Urinary bladder (tissue), 4 donors: ENCODE measurements at places on chromosomes 4 and X. TPM values are rescaled to one million over a fixed set of nuclear protein-coding genes. Genes with fewer than 3 reads are reported as not detected.

Gene ADRA2C
- total RNA-seq: 1.1 TPM

GRCh38 chr4:75512386-75513211 is 1.6 kb downstream of the RCHY1 start:
- no peak for DNase-seq

- DNase-seq: no peak
Measured at GRCh38 chrX:20369468-20369867, 102.8 kb upstream of the RPS6KA3 start.

- DNase-seq: no peak
Measured at GRCh38 chrX:42460706-42461105, 317.3 kb downstream of the PPP1R2C start.

Gene DCAF8L2
- total RNA-seq: not detected

Gene PABPC1L2B
- total RNA-seq: not detected

GRCh38 chr4:90545380-90545779 is 418.2 kb downstream of the CCSER1 start:
- no peak for DNase-seq

- DNase-seq: no peak
Measured at GRCh38 chr4:23922541-23923111, 32.8 kb upstream of the PPARGC1A start.

DNA sequence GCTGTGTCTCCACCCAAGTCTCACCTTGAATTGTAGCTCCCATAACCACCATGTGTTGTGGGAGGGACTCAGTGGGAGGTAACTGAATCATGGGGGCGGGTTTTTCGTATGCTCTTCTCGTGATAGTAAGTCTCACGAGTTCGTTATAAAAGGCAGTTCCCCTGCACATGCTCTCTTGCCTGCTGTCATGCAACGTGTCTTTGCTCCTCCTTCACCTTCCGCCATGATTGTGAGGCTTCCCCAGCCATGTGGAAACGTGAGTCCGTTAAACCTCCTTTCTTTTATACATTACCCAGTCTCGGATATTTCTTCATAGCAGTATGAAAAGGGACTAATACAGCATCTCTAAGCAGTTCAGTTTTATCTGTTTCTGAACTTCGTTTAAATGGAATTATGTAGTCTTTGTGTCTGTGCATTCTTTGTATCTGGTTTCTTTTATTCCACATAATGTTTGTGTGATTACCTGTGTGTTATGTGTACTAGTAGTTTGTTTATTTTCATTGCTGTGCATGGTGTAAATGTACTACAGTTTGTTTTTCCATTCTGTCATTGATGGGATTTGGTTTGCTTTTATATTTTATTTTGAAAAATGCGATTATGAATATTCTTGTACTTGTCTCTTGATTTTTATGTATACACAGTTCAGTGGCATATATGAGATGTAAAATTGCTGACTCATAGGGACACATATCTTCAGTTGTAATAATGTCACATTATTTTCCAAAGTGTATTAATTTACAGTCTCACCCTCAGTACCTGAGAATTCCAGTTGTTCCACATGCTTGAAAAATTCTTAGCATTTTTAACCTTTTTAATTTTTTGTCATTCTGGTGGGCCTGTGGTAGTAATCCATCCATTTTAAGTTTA is 304.9 kb downstream of the GBA3 start:
- no peak for DNase-seq

Gene PFKFB1
- total RNA-seq: 0.16 TPM

DNA sequence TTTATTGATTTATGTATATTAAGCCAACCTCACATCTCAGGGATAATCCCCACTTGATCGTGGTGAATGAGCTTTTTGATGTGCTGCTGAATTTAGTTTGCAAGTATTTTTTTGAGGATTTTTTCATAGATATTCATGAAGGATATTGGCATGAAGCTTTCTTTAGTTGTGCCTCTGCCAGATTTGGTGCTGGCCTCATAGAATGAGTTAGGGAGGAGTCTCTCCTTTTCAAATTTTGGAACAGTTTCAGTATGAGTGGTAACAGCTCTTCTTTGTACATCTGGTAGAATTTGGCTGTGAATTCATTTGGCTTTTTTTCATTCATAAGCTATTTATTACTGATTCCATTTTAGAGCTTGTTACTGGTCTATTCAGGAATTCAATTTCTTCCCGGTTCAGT is 197.2 kb upstream of the NDST4 start:
- DNase-seq: no peak

DNA sequence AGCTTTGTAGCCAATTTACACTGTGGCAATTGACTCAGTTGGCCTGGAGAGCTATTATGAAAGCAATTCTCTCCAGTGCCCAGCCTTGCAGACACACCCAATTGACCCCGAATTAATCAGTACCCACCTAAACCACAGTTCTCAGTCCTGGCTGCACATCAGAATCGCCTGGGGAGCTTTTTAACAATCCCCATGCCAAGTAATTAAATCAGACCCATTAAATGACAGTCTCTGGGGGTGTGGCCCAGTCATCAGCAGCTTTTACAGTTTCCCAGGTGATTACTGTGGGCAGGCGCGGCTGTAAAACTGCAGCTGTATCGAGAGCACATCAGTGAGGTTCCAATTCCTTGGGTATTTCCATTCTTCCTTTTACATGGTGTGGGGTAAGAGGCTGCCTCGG is 460.9 kb upstream of the FAT1 start:
- DNase-seq: no peak

- no peak for DNase-seq
Measured at GRCh38 chrX:85309717-85310116, 65.9 kb downstream of the ZNF711 start.

DNA sequence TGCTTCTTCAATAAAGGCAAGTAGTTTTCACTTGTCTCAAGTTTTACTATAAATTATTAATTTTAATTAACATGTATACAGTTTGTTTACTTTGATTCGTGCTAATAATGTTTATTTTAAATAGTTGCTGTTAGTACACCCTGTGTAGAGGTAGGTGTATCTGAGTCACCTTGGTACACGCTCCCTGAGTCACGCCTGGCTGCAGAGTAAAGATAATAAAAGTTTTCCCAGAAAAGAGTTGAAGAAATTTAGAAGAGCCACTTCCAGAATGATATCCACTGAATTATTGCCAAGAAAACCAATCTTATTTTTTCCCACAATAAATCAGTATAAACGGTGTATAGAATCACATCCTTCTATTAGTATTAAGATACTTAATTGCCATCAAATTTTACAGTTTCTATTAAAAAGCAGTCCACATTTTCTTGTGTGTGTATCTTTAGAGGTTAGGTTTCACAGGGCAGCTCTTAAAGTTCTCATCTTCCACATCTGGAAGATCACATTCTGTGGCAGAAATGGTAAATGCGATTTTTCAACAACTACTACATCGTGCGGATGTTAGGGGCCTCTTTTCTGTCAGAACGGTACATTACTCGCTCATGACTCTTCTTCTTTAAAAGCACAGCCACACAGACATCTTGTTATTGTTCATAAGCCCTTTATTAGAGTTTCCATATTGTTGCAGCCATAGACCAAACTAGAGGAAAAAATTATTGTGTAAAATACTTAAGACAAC is 55.4 kb downstream of the HADH start:
- no peak for DNase-seq

Gene FGF13
- 59.1 TPM for total RNA-seq

DNA sequence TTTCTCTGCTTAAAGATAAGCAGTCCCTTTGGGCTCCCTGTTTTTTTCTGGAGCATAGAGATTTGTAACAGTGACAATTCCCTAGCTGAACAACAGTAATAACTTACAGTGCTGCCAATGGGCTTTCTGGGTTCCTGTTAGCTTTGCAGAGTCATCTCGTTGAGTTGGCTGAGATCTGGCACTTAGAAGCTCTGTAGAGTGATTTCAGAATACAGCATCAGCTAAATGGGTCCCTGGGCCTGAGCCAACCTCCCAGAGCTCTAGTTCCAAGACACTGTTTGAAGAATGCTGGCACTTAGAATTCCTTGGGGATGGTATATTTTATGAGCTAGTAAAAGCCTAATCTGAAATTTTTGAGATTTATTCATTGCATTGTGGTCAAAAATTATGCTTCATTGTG is 43.5 kb upstream of the SERTM2 start:
- DNase-seq: no peak

DNA sequence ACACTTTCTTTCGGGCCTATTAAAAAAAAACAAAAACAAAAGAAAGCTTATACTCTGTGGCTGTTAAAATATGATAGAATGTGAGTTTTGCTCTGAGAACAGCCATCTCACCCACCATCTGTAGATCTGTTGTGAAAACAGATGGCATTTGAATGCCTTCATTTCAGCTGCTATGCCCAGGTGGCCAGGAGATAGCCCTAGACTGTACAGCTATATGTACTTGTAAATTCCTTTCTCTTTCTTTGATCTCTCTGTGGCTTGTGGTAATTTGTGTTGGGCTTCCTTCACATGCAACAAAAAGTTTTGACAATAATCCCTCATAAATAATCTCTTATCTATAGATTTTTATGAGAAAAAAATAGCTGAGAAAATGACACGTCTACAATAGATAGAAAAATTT is 38.1 kb downstream of the PNPLA4 start:
- no peak for DNase-seq

DNA sequence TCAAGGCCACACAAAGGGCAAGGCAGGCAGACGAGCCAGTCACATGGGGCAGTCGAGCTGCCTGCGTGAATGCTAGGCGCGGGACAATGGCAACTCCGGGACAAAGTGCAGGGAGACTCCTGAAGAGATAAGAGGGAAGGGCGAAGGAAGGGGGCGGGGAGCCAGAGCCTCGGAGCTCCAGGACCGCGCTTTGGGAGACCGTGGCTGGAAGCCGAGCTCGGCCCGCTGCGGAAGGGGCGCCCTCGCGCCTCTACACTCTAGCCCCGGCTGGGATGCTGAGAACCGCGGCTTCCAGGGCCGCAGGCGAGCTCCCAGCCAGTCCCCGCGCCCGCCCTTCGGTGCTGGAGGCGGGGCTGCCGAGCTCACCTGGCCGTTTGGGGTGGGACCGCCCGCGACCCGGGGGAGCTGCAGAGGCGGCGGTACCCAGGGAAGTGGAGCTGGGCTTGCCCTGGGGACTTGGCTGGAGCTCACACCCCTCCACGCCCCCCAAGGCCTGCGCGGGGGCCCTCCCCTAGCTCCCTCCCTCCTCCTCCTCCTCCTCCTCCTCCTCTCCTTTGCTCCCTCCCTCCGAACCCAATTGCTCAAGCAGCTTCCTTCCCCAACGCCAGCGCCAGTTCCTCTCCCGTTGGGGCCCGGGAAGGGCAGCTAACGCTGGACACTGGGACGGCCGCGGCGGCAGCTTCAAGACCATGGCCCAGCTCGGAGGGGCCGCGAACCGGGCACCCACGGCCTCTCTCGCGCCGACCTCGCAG is at the start of gene SOWAHD:
SOWAHD (plus strand) TSS at position 610 of the 752 bp plus-strand sequence; CDS start at position 690, 80 bp downstream.
- no peak for DNase-seq

Gene GPR82
- 0.26 TPM for total RNA-seq

GRCh38 chr4:140617499-140618248 is 48.9 kb upstream of the UCP1 start:
- no peak for DNase-seq

Gene GRIA3
- total RNA-seq: 6.0 TPM
